ENCODE measurements at places on chromosomes 11 and 22.

- DNase-seq: no peak
Observed at GRCh38 chr11:78666675-78667160, 92.1 kb upstream of the NARS2 start.

- no peak for DNase-seq
Observed at GRCh38 chr11:111526501-111526900, 11.9 kb downstream of the HOATZ start.

- DNase-seq: no peak
Observed at GRCh38 chr22:29382580-29383302, 5.6 kb downstream of the AP1B1 start.

DNA sequence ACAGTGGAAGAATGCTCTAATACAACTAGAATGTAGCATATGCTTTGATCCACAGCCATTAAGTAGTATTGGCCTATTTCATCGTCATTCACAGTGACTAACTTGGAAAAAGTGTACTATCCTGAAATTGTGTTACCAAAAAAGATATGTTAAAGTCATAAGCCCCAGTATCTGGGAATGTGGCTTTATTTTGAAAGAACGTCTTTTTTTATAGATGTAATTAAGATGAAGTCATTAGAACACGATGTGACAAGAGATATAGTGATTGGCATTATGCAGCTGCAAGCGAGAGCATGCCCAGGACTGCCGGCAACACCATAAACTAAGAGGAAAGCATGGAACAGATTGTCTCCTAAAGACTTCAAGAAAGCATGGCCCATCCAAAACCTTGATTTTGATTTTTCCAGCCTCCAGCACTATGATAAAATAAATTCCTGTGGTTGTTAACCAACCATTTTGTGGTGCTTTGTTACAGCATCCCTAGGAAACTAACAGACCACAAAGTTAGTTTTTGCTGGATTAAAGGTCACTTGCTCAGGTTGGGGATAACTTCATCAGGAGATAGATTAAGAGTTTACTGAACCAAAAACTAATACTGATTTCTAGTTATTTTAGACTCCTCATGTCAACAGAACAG is 870.6 kb upstream of the LRRC4C start:
- DNase-seq: no peak

DNA sequence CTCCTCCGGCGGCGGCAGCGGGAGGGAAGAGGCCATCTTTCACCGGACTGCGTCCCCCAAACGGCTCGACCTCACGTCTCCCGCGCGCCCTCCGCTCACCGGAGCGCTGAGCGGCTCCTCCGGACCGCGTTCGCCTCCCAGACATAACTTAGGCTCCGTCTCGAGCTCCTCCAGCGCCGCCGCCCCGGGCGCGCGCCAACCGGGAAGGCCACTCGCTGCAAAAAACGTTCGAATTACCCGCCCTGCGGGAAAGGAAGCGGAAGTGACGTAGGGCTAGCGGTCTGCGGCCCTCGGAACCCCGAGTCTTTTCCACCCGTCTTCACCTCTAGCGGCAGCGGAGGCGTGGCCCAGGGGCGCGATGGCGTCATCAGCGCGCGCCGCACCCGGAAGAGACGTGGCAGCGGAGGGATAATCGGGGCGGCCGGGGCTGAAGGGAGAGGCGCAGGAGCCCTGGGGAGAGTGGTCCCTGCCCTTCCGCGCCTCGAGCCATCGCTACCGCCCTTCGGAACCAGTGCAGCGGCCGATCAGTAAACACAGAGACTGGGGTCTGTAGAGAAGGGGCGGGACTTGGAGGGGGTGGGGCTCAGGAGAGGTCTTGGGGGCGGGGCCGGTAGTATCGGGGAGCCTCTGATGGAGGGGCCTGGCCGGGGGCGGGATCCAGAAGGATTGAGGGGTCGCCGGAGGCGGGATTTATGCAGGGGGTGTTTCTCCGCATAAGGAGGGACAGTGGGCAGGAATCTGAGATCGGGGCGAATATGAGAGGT is at the start of the genes CDCA5 and ZFPL1:
Gene CDCA5, minus strand, starts transcription at position 207 of the 764 bp plus-strand sequence. Its CDS starts 62 bp downstream, at position 145.
Gene ZFPL1, plus strand, starts transcription at position 389 of the 764 bp plus-strand sequence. CDS start 477 bp downstream, outside the sequence.
- peak; percentile 97 for DNase-seq

- no peak for DNase-seq
Observed at GRCh38 chr11:90235526-90235925, 12.7 kb upstream of the CHORDC1 start.

- no peak for DNase-seq
Observed at GRCh38 chr11:109762546-109762945, 330.6 kb upstream of the ZC3H12C start.

DNA sequence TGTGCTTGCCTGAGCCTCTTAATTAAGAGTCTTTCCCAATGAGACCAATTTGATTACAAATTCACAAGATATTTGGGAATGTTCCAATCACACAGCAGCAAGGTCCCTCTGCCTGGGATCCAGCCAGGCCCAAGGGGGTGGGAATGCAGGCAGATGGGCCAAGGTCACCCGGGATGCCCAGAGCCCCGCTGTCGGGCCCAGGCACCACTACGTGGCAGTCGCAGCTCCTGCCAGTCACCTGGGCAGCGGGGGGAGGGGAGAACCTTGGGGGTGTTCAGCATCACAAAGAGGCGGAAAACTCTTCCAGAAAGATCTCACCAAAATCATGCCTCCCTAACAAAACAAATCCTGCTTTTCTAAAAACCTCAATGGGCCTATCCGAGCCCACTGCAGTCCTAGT is 30.9 kb downstream of the PPM1F start:
- DNase-seq: no peak

GRCh38 chr22:48314073-48314472 is 1513.6 kb downstream of the BRD1 start:
- DNase-seq: no peak

GRCh38 chr11:124233376-124233775 is 7.5 kb upstream of the OR8G1 start:
- no peak for DNase-seq

DNA sequence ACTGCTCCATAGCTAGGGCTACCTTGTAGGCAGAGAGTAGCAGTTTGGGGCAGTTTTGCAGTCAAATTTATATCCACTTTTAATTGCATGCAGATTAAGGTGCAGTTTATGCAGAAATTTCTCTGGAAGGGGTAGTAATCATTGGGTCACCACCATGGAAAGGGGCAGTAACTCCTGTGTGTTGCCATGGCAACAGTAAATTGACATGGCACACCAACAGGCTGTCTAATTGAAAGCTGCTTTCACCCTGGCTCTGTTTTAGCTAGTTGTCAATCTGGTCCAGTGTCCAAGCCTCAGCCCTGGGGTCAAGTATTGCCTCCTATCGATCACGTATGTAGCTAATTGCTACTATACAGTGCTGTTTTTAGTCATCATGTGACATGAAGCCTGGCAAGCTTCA is 786.1 kb upstream of the CNTN5 start:
- DNase-seq: no peak

DNA sequence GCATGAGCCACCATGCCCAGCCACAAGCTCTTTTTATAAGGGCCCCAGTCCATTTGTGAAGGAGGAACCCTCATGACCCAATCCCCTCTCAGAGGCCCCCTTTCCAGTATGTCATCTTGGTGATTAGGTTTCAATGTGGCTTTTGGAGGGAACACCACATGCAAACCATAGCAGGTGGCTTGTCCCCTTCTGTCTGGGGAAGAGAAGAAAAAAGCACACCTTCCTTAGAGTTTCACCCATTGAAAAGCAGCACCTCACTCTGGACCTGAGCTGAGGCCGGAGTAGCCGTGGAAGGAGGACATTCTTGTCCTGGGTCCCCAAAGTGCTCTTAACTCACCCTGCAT is 25.4 kb downstream of the NEAT1 start:
- DNase-seq: no peak

- no peak for DNase-seq
Observed at GRCh38 chr11:122686111-122686510, 30.6 kb downstream of the UBASH3B start.
